ENCODE measurements at places on chromosomes 1 and 21.

- no peak for DNase-seq
These were observed 15.2 kb upstream of the LMX1A start for GRCh38 chr1:165371588-165372225.

DNA sequence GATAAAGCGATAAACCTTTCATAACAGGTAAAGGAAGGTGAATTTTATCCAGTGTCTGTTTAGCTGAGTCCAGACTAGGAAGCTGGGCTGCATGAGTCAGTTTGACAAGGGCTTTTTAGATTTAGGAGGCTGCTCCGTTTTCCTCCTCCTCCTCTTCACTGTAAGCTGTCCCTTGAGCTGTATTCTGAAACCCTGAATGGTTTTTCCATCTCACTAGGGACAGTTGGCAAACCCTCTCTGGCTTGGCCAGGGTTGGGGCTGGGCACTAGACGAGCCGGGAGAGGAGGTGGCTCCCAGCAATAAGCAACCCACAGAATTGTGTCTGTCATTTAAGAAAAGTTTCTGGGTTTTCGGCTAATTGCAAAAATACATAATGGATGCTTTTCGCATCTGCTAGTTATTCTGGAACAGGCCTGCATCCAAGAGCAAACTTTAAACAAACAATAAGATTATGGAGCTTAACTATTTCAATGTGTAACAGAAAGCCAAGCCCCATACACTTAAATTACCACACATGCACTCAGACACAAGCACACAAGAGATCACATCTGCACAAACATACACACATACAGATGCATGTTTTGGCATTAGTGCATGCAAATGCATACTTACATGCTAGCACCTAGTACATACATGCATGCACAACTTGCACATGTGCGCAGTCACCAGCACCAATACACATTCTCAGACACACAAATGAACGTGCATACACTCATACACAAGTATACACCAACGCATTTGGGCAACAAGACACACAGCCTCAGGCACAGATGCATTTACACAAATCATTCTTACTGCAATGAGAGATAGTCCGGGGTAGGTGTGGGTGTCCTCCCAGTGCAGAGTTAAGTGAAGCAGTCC lies 27.8 kb upstream of the FOXE3 start:
- DNase-seq: no peak

GRCh38 chr1:180192172-180192571 lies 37.5 kb downstream of the QSOX1 start:
- no peak for DNase-seq

DNA sequence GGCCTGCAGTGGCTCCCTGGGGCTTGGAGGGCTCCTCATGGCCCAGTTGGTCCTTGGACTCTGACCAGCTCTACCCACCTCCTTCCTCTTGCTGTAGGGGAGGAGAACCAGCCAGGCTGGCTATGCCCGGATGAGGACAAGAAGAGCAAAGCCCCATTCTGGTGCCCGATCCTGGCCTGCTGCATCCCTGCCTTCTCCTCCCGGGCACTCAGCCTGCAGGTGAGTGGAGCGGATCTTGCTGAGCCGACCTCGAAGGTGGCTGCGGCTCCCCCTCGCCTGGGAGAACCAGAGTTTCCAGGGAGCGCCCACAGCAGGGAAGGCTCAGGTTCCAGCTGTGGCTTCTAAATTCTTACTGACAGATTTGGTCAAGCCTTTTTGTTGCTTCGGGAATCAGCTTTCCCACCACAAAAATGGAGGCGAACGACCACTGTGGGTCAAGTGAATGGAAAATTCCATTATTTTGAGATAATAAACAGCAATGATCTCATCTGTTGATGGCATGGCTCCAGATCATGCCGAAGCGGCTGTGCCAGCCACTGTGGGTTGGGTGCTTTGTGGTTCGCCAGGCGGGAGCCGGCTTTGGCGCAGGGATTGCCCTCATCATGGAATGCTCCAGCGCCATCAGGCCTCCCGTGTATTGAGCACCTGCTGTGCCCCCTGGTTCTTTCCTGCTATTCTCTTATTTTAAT lies 106.5 kb upstream of the ACTL8 start:
- no peak for DNase-seq

DNA sequence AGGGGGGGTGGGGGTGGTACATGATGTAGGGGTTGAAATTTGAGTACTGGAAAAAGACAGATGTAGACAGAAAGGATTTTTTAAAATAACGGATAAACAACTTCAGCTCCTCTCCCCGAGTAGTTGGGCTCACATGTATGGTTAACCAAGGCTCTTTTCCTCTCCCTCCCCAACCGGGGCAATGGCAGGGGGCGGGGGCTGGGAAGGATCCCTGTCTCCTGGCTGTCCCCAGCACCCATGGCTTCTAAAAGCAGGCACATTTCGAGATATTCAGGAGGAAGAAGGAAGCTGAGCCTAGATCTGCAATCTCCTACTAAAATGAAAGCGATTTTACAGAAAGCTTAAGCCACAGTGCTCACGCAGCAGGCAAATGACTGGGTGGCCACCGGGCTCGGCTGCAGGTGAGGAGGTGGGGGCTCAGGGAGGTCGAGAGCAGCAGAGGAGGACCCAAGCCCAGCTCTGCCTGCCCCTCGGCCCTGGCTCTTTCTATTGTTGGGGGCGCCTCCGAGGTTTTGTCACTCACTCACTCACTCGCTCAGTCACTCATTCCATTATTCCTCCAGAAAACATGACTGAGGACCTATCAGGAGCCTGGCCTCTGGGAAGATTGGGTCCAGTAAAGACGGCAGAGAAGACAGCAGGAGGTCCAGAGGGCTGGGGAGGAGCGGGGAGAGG lies 573.3 kb downstream of the PTPRU start:
- DNase-seq: no peak

GRCh38 chr1:114457675-114458236 lies 53.2 kb downstream of the TRIM33 start:
- no peak for DNase-seq

GRCh38 chr1:88039240-88039639 lies 644.8 kb upstream of the PKN2 start:
- DNase-seq: no peak

DNA sequence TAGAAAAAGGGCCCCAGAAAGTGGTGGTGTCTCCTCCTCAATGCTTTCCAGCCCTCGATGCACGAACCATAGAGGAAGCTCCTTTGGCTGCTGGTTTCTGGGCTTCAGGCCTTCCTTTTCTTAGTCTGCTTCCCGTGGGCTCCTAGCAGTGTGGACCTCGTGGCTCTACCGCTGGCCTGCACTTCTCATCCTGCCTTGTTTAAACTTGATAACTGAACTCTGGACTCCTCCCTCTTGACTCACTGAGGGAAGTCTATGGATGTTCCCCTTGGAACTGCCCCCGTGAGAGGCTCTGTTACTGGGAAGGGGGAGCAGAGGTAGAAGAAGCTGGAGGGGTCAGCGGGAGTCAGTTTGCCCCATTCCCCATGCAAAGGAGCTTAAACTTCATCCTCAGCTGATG lies 75.3 kb upstream of the WDR26 start:
- no peak for DNase-seq

- no peak for DNase-seq
These were observed 7.4 kb upstream of the MIXL1 start for GRCh38 chr1:226216056-226216455.

DNA sequence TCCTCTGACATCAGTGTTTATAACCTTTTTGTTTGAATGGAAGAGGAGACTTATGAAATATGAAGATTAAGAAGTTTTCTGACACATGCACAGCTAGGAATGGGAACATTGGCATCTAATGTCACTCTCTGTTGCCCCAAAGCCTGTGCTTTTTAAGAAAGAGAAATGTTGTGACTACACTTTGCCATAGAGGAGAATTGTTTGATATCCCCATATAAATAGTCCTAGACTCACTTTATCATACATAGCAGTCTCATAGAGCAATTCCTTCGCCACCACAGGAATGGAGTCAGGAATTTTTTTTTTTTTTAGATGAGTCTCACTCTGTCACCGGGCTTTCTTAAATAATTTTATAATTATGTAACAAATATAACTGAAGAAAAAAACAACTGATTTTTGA lies 1.5 kb downstream of the KRTAP21-3 start:
- no peak for DNase-seq

- DNase-seq: no peak
These were observed 62.0 kb upstream of the NEK2 start for GRCh38 chr1:211737115-211738035.

DNA sequence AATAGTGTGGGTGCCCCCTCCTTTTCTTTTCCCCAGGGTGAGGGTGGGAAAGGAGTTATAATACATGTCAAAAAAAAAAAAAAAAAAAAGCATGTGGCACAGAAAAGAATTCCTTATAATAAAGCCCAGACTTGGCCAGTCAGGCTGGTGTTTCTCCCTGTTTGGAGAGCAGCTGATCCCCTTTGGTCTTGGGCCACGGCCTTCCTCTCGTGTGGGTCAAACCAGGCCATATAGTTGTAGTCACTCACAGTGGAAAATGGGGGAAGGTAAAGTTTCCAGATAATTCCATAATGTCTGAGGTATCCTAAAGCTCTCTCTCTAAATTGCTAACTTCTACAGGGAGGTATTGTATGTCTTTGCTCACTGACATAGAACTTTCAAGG lies 22.0 kb downstream of the CLIC6 start:
- no peak for DNase-seq

GRCh38 chr21:42225571-42226155 lies 6.7 kb downstream of the ABCG1 start:
- no peak for DNase-seq

GRCh38 chr1:230867903-230868735 lies at the start of gene C1orf198:
Gene C1orf198, minus strand, starts transcription at chr1:230868521. Its CDS starts 9 bp downstream, at chr1:230868512.
- peak; percentile 80 for DNase-seq

- DNase-seq: no peak
These were observed 20.2 kb downstream of the CLIC4 start for GRCh38 chr1:24765308-24765988.

GRCh38 chr1:119565131-119565772 lies 58.2 kb downstream of the HSD3B1 start:
- no peak for DNase-seq

Measured in NCI-H1092 treated with DMSO at 0.1 percent for 48 hours (cell line).